ENCODE measurements at places on chromosomes 12 and 14.

- no peak for DNase-seq
These were observed 127.2 kb downstream of the RIMBP2 start for GRCh38 chr12:130588696-130589539.

DNA sequence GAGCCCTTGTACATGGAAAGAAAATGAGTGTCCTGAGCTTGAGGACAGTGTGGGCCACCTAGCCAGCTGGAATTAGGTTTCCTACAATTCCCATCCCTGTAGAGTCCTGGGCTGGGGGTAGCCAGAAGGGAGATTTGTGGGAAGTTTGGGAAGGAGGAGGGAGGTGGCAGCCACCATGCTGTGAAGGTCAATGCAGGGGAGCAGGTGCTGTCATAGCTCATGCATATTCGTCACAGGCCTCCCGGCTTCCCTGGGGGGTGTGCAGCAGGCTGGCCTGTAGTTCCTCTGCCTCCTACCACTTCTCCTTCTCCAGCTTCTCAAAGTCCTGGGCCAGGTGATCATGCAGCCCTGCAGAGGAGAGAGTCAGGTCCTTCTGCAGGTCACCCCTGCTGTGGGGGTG is 121.3 kb downstream of the TBX3 start:
- DNase-seq, result no peak

GRCh38 chr12:19542606-19543005 is 103.3 kb downstream of the AEBP2 start:
- no peak for DNase-seq

DNA sequence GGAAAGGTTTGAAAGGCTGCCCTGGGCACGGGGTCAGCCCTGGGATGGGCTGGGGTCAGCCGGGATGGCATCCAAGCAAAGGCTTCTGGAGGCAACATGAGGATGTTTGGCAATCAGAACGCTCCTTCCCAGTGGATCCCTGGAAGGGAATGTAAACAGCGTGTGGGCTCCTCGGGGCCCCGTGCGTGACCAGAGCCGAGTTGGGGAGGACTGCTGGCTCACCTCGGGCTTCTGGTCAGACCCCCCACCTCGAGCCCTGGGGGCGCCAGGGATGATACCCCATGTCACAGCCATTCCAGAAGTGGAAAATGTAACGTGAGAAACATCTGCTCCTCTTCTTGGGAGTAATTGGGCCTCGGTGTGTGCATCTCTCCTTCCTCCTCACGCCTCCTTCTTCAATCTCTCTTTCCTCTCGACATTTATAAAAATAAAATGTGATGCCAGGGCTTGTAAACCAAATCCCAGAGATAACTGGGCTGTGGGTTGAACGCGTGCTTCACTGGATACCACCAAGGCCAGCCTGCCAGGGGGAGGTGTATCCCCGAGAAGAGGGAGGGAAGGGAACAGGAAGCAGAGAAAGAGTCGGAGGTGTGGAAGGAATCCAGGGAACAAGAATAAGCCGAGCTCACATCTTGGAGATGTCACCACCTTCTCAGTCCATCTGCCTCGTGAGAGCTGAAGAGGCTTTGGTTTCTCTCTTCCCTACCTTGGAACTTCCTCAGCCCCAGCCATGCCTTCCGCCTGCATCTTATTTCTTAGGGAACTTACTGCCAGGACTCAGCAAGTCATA is 144.8 kb downstream of the NUAK1 start:
- DNase-seq, result peak; percentile 3

GRCh38 chr14:36130186-36130585 is 46.3 kb downstream of the PTCSC3 start:
- no peak for DNase-seq

Data from GM06990 (cell line).